ENCODE measurements at places on chromosomes 1 and 21. TPM values are rescaled to one million over a fixed set of nuclear protein-coding genes. Genes with fewer than 3 reads are reported as not detected.

PPM1J gene
- total RNA-seq, result 4.8 TPM

RHCE gene
- 0.39 TPM for total RNA-seq

GRCh38 chr1:167339405-167339804 lies 118.7 kb downstream of the POU2F1 start:
- no peak for DNase-seq

DNA sequence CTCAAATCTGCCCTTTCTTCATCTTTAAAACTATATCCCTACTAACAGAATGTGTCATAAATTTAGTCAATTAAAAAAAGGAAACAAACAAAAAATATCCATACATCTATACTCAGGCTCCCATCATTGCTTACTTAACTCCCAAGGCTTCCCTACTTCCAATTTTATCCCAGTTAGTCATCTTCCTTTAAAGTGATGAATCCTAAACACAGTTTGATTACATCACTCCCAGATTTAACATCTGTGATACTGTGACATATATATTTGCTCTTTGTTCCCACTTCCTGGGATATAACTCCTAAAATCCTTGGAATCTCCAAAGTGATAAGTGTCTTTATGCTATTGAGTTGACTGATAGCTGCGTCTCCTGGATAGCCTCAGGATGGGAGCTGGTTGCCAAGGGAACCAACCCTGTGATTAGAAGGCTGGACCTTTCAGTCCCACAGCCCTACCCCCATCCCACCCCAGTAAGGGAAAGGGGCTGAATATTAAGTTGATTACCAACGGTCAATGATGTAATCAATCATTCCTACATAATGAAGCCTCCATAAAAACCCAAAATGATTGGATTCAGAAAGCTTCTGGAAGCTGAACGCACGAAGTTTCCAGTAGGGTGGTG lies 21.6 kb downstream of the GLMN start:
- DNase-seq, result no peak

- no peak for DNase-seq
These were observed 11.5 kb upstream of the VASH2 start for GRCh38 chr1:212938846-212939245.

DNA sequence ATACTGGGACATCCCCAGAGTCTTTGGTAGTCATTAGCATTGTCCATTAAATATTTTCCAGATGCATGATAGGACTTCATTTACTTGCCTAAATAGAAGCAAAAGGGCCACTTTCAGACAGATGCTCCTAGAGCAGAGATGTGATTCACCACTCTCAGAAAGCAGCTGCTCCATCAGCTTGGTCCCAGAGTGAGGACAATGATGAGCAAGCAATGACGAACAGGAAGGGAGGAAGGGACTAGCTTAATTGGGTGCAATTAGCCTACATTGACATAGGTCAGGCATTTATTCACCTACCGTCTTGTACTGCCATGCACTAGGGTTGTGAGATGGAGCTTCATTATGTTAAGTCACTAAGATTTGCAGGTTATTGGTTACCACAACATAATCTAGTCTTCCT lies 85.1 kb upstream of the PLXNA2 start:
- DNase-seq, result no peak

TPTE gene
- total RNA-seq, result 0.22 TPM
